ENCODE measurements at places on chromosomes 1 and 21. TPM values are rescaled to one million over a fixed set of nuclear protein-coding genes. Genes with fewer than 3 reads are reported as not detected.

DNA sequence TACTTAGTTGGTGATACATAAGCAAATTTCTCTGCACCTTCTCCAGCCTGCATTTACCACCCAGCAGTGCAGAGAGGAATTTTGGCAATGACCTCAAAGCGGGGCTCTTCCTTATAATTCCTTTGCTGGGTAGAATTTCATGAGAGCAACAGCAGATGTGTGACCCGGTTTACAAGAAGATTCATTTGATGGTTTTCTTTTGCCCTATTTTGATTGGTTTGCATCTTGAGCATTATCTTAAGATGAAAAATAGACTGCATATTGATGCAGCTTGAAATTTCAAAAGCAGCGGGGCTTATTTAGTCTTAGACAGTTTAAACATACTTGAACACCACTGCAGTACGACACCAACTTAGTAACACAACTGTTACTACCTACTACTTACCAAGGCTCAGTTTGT, 378.9 kb downstream of the TTLL7 start:
- H3K36me3 ChIP-seq = no peaks in the 10 kb centered on the region
- no peak overlapping the region for H3K4me3 ChIP-seq
- peaks cover 53% of the 10 kb centered on the region for H3K4me1 ChIP-seq
- no peaks in the 10 kb centered on the region for H3K27me3 ChIP-seq
- DNase-seq = no peak

The CHRNB2 gene
- total RNA-seq = 1.6 TPM

GRCh38 chr1:94063379-94063778, 57.6 kb downstream of the ABCA4 start:
- no peak for DNase-seq
- H3K36me3 ChIP-seq = no peaks in the 10 kb centered on the region
- H3K4me3 ChIP-seq = no peak overlapping the region
- peaks cover 50% of the 10 kb centered on the region for H3K27me3 ChIP-seq

The SH2D1B gene
- total RNA-seq = not detected

The C8B gene
- 0.30 TPM for total RNA-seq

GRCh38 chr1:35111106-35111505, 31.9 kb downstream of the ZMYM1 start:
- H3K4me3 ChIP-seq = no peak overlapping the region
- no peaks in the 10 kb centered on the region for H3K4me1 ChIP-seq
- H3K36me3 ChIP-seq = peaks cover 52% of the 10 kb centered on the region
- DNase-seq = no peak
- no peak overlapping the region for H3K27ac ChIP-seq
- H3K27me3 ChIP-seq = no peaks in the 10 kb centered on the region

The BMP8B gene
- 0.82 TPM for total RNA-seq

The GUCA2A gene
- not detected for total RNA-seq

The GBP6 gene
- not detected for total RNA-seq

DNA sequence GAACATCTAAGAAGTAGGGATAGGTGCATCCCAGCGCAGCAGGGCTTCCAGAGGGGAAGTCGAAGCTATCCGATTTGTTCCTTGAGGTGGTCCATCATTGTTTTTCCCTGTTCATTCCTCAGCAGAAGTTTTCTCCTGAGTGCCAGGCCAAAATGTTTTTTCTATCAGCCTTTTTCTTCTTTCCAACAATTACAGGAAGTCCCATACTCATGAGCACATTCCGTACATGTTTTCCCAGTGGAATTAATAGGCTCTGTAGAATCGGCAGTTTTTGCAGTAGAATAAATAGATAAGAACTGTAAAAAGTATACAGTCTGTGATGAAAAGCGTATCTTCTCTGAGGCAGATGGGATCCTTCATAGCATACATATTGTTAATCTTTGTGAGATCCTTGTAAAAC, 24.8 kb downstream of the CD101 start:
- no peaks in the 10 kb centered on the region for H3K4me1 ChIP-seq
- H3K36me3 ChIP-seq = no peaks in the 10 kb centered on the region
- no peak overlapping the region for H3K27ac ChIP-seq
- no peak for DNase-seq
- H3K27me3 ChIP-seq = no peaks in the 10 kb centered on the region

DNA sequence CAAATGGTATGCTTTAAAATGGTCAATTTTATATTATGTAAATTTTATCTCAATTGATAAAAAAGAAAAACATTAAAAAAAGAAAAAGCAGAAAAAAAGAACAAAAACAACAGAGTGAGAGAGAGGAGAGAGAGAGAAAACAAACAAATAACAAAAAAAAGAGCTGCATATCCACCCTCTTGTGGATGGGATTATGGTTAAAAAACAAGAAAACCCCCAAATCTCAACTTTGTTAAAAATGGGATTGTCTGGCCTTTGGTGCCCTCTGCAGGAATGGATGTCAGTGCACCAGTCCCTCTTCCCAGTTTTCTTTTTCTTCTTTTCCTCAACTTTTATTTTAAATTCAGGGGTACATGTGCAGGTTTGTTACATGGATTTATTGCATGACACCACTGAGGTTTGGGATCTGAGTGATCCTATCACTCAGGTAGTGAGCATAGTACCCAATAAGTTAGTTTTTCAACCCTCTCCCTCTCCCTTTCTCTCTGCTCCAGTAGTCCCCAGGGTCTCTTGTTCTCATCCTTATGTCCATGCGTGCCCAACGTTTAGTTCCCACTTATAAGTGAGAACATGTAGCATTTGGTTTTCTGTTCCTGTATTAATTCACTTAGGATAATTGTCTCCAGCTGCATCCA, 28.1 kb downstream of the RNF187 start:
- no peak for DNase-seq
- no peaks in the 10 kb centered on the region for H3K4me1 ChIP-seq
- H3K27me3 ChIP-seq = peaks cover 97% of the 10 kb centered on the region
- no peak overlapping the region for H3K27ac ChIP-seq
- H3K36me3 ChIP-seq = no peaks in the 10 kb centered on the region
- H3K4me3 ChIP-seq = no peak overlapping the region

GRCh38 chr1:38018864-38019343, 6.4 kb downstream of the UTP11 start:
- H3K27me3 ChIP-seq = no peaks in the 10 kb centered on the region
- no peak for DNase-seq
- H3K4me3 ChIP-seq = no peak overlapping the region
- peaks cover 67% of the 10 kb centered on the region for H3K36me3 ChIP-seq
- H3K4me1 ChIP-seq = peaks cover 3% of the 10 kb centered on the region
- H3K27ac ChIP-seq = no peak overlapping the region

DNA sequence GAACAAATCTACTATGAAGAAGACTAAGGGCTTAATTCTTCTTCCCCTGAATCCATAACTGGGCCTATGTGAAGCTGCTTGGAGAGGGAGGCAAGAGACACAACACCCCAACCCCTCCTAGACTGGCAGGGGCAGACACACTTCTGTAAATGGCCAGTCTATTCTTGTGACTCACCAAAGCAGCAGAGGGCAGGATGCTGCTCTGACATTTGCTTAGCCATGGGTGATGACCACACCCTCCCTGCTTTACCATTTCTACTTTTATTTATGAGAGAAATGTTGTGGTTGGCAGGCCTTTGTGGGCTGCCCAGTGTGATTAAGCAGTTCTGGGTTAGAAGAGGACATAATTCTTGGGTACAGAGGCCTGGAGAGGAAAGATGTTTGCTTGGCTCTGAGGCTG, 189.8 kb upstream of the DPYD start:
- H3K27ac ChIP-seq = no peak overlapping the region
- H3K36me3 ChIP-seq = peaks cover 14% of the 10 kb centered on the region
- no peaks in the 10 kb centered on the region for H3K4me1 ChIP-seq
- H3K4me3 ChIP-seq = no peak overlapping the region
- no peak for DNase-seq
- H3K27me3 ChIP-seq = peaks cover 5% of the 10 kb centered on the region

GRCh38 chr1:20958430-20958829, 171.3 kb upstream of the HP1BP3 start:
- H3K27me3 ChIP-seq = no peaks in the 10 kb centered on the region
- H3K4me3 ChIP-seq = no peak overlapping the region
- H3K4me1 ChIP-seq = peaks cover 8% of the 10 kb centered on the region
- DNase-seq = no peak

DNA sequence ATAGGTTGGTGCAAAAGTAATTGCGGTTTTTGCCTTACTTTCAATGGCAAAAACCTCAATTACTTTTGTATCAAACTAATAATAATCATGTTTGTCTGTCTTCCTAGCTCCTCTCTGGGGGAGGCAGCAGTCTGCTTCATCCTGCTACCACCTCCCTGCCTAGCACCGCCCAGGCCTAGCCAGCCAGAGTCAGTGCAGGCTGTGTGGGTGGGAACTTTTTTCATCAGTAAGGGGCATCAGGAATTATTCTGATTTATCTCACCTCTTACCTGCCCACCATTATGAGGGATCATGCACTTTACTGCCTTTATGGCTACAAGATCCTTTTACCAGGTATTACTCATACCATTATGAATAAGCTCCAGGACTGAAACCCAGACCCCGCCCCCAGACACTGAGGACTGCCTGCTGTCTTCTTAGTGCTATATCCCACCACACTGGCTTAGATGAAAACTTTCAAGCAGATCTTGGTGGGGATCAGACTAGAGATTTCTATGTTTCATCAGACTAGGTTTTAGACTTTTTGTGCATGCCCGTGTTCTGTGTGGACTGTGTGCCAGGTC, 116.4 kb downstream of the PBX1 start:
- peaks cover 34% of the 10 kb centered on the region for H3K4me1 ChIP-seq
- DNase-seq = no peak
- no peak overlapping the region for H3K4me3 ChIP-seq
- H3K27ac ChIP-seq = no peak overlapping the region

DNA sequence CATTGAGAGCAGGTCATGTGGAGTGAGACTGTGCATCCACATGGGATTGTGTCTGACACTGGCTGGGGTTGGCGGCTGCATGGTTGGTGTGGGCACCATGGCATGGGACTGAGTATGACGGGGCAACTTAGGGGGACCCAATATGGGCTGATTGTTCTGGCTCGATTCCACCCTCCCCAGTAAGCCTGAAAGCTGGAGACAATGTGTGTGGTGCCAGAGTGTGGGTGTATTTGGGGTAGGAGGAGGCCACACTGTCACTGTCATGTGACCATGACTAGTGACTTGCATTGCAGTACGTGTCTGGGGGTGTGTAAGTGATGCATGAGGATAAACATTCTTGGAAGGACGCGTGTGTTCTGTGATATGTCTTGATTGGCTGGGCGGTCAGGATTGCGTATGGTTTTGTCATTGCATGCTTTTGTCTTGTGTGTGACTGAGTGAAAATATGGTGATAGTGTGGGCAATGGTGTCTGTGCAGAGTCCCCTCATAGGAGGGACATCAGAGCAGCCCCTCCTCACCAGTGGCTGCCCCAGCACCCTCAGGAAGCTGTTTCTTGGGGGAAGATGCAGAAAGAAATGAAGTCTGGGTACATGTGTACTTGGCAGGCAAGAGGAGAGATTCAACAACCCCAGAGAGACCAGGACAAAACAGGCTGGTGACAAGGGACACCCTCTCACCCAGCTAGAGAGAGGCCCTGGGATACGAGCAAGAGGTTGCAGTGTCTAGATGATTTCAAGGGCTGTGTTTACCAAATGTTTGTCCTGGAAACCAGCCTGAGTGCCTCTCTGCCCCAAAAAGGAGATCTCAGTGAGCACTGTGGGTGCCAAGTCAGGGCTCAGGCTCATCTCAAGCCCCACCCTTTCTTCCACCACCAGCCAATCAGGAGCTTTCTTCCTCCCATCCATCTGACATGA, 36.3 kb downstream of the SDC3 start:
- no peak for DNase-seq
- peaks cover 12% of the 10 kb centered on the region for H3K4me1 ChIP-seq
- no peak overlapping the region for H3K4me3 ChIP-seq
- peaks cover 41% of the 10 kb centered on the region for H3K36me3 ChIP-seq
- H3K27me3 ChIP-seq = no peaks in the 10 kb centered on the region

All from WTC11 (cell line).